RPMI7951 (cell line): ENCODE measurements at places on chromosomes 11 and 22. TPM values are rescaled to one million over a fixed set of nuclear protein-coding genes. Genes with fewer than 3 reads are reported as not detected.

Gene EIF3D
- 331 and 336 TPM in 2 replicates for total RNA-seq

Gene CBLIF
- not detected in 2 replicates for total RNA-seq

Gene PDE3B
- 0.10 TPM in 1 of 2 replicates, not detected in the other for total RNA-seq

Gene MS4A7
- total RNA-seq = not detected in 2 replicates

Gene TOM1
- 17.2 and 19.7 TPM in 2 replicates for total RNA-seq

Gene RAG2
- total RNA-seq = not detected in 2 replicates

Gene KDM4E
- total RNA-seq = not detected in 2 replicates

Gene TMEM123
- total RNA-seq = 188 and 257 TPM in 2 replicates

- DNase-seq = no peak
Observed at GRCh38 chr22:46810856-46811786, 48.7 kb downstream of the TBC1D22A start.

GRCh38 chr11:68016904-68017817, 7.0 kb downstream of the ALDH3B1 start:
- no peak for DNase-seq

GRCh38 chr11:43547430-43547831, 133.1 kb upstream of the HSD17B12 start:
- DNase-seq = no peak

DNA sequence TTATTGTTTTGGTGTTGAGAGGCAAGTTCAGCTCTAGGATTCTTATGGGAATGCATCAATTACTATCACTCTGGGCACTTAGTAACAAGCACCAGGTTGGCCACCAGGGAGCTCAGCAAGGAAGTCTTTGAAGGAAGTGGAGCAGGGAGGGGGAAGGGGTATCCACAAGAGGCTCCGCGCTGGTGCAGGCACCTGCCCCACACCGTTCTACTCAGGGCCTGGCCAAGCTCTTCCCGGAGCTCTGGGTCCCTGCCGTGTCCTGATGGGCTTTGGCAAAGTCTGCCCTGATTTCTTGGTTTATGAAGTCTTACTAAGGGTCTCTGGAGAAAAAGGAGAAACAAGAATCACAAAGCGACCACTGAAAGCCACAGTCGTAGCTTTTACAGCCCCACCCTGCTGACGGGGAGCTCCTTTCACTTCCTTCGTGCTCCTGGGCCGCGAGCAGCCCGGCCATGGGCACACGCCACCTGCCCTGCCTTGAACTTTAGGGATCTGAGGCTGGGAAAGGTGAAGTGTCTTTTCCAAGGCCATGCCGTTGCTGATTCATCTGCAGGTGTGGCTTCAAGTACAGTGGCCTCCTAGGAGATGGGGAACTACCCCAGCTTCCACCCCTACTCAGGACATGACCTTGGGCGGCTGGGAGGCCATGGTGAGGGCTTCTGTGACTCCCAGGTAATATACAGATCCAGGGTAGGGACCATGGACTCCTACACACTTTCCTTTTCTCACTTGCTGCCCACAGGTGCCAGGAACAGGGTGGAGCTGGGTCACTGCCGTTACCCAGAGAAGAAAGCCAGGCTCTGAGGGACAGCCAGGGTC, 15.9 kb upstream of the LRRC32 start:
- DNase-seq = no peak

DNA sequence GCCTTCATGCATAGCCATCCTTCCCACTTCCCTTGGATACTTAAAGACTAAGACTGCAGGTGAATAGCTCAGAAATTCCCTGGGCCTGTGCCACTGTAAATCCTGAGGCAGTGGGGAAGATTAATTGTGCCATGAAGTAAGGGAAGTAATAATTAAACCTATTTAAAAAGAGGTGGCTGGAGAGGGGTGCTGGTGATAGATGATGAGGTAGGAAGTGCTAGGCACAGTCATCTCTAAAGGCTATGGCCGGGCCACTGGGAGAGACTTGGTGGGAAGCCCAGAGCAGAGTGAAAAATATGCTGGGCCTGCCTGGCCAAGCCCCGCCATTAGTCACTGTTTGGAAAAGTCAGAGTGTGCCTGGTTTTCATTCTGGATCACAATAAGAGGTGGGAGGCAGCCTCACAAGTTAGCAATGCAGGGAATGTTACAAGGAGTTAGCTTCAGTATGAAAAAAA, 197.2 kb upstream of the PITPNB start:
- peak; percentile 49 for DNase-seq

- no peak for DNase-seq
Observed at GRCh38 chr11:104073950-104074705, 37.7 kb downstream of the DDI1 start.

DNA sequence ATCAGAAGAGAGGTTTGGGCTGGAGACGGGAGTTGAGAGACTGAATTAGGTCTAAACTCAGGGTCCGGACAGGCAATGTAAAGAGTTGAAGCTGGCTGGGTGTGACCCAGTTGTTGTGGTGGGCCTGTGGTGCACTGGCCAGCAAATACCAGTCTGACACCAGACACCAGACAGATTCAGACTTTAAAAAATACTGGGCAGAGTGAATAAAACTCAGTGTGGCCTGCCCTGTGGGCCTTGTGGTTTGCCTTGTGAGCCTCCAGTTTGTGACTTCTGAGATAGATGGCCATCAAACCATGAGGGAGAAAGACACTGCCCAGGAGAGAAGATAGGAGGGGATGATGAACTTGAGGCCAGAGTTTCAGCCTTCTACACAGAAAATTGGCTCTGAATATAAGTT, 25.8 kb downstream of the RCN1 start:
- peak; percentile 54 for DNase-seq

GRCh38 chr11:79042824-79043223, 398.0 kb downstream of the TENM4 start:
- DNase-seq = no peak

DNA sequence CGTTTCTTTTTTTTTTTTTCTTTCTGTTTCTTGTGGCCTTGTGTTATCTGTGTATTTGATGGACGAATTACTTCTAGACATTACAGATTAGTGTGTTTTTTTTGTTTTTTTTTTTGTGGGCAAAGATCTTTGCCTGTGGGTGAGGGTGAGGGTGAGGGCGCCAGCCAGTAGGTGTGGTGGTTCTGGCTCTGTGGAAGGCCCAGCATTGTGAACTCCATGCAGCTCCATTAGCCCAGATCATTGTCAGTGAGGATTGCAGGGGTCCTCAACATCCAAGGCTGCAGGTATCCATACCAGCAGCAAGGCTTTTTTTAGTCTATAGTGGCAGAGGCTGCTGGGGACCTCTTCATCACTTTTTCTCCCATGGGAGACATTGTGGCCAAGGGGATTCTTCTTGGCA, 13.7 kb downstream of the BIRC2 start:
- no peak for DNase-seq

GRCh38 chr11:32307913-32308312, 127.4 kb downstream of the WT1 start:
- DNase-seq = no peak

DNA sequence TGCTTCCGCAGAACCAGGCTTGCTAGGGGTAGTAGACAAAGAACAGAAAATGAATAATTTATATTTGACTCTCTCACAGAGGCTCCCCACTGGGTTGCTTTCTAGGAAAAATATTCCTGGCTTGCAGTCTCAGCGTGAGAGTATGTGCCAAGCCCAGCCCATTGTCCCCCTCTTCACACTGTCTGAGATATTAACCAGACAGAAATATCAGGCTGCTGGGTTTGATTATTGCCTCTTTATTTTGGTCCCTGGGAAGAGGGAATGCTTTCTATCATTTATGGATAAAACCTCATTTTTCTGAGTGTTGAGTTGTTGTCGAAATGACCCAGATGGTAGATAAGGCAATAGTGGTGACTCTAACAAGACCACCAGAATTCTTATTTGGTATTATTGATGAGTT, 367.9 kb downstream of the METTL15 start:
- DNase-seq = no peak

DNA sequence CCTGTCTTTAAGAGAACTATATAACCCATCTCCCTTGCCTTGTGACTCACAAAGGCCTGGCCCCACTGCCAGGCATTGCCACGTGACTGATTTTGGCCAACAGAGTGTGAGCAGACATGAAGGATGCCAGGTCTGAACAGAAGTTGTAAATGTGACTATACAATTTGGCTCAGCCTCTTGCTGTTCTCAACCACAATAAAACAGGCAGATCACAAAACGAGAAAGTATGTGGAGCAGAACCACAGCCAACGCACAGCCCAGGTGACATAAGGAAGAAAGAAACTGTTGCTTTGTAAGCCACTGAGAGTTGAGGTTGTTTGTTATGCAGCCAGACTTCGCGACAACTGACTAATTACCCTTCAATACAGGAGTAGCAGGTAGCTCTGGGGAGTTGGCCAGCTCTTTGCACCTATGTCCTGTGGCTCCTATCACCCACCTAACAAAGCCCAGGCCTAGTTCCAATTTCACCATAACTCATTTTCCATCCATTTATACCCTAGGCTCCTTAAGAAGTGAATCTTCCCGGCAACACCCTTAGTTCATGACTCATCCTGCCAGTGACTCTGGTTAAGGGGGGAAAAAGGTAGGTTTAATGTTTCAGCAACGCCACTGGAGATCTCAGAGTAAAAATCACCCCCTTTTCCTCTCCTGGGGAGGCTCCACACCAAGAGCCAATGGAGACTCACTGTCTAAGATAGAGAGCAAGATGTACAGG, 53.7 kb downstream of the GALNT18 start:
- DNase-seq = peak; percentile 56

- DNase-seq = no peak
Observed at GRCh38 chr22:33274214-33275072, 216.3 kb upstream of the SYN3 start.

GRCh38 chr11:32385998-32386397, 49.3 kb downstream of the WT1 start:
- DNase-seq = peak; percentile 75

DNA sequence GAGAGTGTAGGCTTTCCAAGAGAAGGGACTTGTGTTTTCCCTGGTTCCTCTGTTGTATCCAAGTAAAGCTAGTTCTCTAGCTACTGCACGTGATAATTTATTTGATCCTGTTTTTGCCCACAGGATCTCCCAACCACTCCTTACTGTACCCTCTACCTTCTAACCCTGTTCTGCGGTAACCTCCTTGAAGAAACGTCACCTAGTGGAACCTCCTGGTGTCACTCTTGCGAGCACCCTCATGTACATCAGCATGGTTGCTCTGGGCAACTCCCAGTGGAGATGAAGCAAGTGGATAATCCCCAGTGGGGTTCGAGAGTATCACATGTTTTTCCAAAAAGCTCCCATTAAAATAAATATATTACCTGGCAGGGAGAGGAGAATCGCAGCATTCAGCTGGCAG, 108.9 kb upstream of the CLMP start:
- no peak for DNase-seq

DNA sequence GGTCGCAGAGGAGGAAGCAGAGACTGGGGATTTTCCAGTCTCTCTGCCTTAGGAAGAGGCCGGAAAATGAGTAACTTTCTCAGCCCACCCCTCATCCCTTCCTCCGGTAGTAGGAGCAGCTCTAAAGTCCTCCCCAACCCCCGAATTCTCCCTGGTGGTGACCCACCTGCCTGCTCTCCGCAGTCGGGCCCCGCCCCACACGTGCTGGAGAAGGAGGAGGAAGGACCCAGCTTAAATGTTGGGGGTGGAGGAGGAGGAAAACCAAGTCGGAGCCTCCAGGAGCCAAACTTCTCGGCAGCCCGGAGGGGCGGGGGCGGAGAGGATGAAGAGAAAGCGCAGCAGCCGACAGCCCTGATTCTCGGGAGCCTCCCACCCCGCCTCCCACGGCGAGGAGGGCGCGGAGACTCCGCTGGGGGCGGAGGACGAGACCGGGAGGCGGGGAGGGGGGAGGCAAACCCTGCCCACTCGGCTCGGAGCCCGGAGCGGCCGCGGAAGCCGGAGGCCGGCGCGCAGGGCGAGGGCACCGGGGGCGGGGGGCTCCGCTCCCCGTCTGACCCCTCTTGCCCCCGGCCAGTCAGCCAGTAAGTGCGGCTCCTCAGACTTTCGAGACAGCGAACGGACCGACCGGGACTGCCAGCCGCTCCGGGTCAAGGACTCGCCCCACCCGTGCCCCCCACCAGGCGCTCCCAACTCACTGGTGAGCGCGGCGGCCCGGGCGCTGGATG, at the start of gene TPBGL:
Gene TPBGL (plus strand): TSS at position 464 of the 725 bp plus-strand sequence. CDS start 276 bp downstream, outside the sequence.
- DNase-seq = no peak
